T1000 (cell line): ENCODE measurements at places on chromosomes 3 and 15.

DNA sequence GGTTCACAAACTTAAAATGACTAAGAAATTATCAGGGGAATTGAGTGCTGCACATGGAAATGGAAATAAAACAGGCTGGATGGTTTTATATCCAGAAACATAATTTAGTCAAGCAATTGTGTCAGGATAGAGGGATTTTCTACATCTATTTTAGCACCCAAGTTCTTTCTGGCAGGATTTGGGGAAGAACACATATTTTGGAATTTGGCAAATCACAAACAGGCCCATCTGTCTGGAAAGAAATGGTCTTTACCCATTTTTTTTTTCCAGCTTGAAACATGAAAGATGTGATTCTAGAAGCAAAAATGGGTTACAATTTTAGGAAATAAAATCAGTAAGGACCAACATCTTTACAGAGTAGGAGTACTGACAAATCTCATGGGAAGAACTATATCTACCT is 14.4 kb upstream of the UNC13C start:
- no peak for DNase-seq

DNA sequence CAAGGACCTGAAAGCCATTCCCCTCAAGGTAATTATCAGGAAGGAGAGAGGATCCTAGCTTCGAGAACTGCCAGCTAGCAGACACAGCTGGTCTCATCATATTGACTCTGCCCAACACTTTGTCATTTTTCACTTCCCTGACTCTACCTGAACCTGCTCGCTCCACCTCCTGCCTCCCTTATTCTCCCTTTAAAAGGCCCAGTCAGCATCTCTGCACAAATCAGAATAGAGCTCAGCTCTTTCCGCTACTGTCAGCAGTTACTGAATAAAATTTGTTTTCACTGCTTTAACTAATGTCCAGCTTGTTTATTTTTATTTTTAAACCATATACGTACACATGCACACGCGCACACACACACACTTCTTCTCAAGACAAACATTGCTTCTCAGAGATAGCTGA is 57.2 kb upstream of the MCF2L2 start:
- no peak for DNase-seq

- no peak for DNase-seq
These were observed 163.0 kb upstream of the TMCO5A start for GRCh38 chr15:37771465-37771864.

DNA sequence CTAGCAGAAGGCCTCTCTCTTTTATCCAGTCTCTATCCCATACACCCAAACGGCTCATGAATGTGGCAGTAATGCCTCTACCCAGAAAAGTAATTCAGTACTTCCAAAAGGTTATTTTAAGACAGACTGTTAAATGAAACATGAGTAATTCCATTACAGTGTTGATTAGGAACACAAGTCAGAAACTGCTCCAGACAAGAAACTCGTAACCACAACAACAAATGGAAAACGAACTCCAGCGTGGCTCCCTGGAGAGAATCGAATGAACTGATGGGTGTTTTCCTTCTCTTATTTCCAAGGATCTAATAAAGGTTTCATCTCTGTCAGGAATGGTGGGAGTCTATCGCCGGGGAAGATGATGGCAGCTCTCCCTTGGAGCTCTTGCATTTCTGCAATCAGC is 228.4 kb downstream of the MAGI1 start:
- no peak for DNase-seq

- DNase-seq, result no peak
These were observed 167.4 kb downstream of the NTRK3 start for GRCh38 chr15:88089024-88089620.

DNA sequence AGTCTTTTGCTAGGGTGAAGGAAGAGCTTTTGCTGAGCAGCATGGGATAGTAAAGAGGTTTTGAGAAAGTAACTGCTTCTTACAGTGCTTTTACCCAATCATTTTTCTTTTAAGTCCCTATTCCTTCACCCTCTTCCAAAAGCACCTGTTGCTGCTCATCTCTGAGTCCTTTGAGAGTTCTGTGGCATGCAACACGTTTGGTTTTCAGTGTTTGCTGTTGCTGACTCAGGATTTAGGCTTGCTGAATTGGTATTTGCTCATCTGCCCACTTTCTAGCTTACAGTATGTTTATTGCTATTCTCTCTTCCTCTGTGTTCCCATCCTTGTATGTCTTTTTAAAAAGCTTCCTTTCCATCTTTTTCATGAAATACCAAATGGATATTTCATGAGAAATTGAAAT is 55.9 kb upstream of the THRB start:
- DNase-seq, result no peak

- DNase-seq, result no peak
These were observed 415.8 kb upstream of the SEMA6D start for GRCh38 chr15:47301481-47301880.

- DNase-seq, result no peak
These were observed 71.4 kb downstream of the PEAK1 start for GRCh38 chr15:77348511-77348910.

- DNase-seq, result no peak
These were observed 636.8 kb downstream of the MECOM start for GRCh38 chr3:169026543-169027182.

- DNase-seq, result no peak
These were observed 51.4 kb downstream of the HES1 start for GRCh38 chr3:194187233-194187944.

DNA sequence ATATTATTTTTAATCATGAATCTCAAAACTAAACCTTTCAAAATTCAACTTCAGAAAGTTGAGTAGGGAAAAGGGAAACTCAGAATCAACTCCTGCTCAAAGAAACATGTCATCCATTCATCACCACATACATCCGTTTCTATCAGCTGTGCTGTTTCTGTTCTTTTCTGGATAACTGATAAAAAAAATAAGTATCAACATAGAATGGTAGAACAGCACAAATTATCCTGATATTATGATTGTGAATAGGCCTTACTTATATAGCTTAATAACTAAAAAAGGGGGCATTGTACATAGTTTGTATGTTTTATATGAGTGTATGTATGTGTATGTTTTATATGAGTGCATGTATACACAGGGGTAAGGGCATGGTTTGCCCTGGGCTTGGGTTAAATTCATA is 3.1 kb downstream of the TM4SF1 start:
- no peak for DNase-seq

DNA sequence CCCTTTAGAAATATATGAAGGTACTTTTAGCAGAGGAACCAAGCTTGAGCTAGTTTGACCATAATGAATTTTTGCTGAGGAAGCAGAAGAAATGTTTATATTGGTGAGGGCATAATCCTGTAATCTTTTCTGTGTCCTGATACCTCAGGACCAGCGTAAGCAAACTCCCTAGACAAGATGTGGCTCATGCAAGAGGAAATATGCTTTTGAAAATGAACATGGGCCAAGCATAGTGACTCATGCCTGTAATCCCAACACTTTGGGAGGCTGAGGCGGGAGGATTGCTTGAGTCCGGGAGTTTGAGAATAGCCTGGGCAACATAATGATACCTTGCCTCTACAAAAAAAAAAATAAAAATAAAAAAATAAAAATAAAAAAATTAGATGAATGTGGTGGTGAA is 78.5 kb downstream of the PPARG start:
- no peak for DNase-seq

- no peak for DNase-seq
These were observed 59.9 kb upstream of the MCF2L2 start for GRCh38 chr3:183488343-183488742.

GRCh38 chr3:71016178-71016845 is 567.2 kb downstream of the FOXP1 start:
- DNase-seq, result no peak

- peak; percentile 31 for DNase-seq
These were observed 73.1 kb upstream of the BHLHE40 start for GRCh38 chr3:4906107-4906621.
